ENCODE measurements at places on chromosomes 16 and 17. TPM values are rescaled to one million over a fixed set of nuclear protein-coding genes. Genes with fewer than 3 reads are reported as not detected.

The KRT24 gene
- 1.0 TPM for total RNA-seq

The RBL2 gene
- total RNA-seq: 77.7 TPM

The NOTUM gene
- total RNA-seq: not detected

The NHLRC4 gene
- 1.7 TPM for total RNA-seq

The MMP15 gene
- total RNA-seq: 142 TPM

The KRT39 gene
- not detected for total RNA-seq

The RTN4RL1 gene
- not detected for total RNA-seq

The DNAAF8 gene
- total RNA-seq: not detected

The GNGT2 gene
- 4.8 TPM for total RNA-seq

The KRTAP4-1 gene
- total RNA-seq: not detected

The SPNS2 gene
- total RNA-seq: 38.4 TPM

The ABCC3 gene
- 283 TPM for total RNA-seq

The PERCC1 gene
- not detected for total RNA-seq

DNA sequence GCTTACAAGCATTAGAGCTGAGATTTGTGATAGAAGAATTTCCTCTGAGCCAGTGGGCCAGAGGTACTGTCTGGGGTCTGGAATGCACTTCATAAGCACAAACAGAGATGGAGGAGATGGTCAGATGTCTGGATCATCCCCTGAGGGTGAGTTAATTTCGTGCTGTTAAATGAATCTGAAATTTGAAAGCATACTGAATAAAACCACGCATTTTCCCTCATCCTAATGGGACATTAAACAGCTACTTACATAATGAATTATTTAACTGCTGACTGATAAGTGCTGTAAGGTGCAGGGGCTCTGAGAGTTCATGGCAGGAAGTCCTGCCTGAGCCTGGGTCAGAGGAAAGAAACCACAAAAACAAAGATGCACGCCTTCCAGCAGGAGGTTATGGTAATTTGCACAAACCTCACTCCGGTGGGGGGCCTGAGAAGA lies 136.3 kb upstream of the XYLT1 start:
- no peak for DNase-seq

GRCh38 chr16:15425861-15426260 lies 8.5 kb upstream of the BMERB1 start:
- peak; percentile 7 for DNase-seq

DNA sequence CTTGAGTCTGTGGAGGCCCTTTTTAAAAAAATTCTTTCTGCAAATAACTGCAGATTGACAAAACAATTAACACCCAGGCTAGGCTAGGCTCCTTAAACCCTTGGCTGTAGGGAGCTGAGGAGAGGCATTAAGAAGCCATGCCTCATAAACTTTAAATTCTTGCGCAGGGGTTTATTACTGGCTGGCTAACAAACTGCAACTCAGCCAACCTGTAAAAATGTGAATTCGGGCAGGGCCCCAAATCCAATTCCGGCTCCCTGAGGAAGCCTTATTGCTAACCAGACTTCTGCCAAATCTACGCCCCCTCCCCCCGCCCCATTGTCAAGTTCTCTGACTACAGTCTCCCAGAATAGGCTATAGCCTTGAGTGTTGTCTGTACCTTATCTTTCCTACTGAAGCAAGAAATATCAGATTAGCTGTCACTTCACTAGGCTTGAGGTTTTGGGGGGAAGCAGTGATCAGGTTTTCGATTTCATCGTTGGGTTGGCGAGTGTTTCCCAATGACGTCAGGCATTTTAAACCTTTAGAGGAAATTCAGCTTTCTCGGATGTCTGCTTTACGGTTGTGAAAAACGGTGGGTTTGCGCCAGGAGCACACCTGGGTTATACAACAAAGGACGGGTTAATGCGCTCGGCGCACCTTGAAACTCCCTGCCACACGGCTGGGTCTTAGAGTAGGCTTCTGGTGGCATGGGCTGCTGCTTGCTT lies 2.0 kb downstream of the CDH3 start:
- no peak for DNase-seq

DNA sequence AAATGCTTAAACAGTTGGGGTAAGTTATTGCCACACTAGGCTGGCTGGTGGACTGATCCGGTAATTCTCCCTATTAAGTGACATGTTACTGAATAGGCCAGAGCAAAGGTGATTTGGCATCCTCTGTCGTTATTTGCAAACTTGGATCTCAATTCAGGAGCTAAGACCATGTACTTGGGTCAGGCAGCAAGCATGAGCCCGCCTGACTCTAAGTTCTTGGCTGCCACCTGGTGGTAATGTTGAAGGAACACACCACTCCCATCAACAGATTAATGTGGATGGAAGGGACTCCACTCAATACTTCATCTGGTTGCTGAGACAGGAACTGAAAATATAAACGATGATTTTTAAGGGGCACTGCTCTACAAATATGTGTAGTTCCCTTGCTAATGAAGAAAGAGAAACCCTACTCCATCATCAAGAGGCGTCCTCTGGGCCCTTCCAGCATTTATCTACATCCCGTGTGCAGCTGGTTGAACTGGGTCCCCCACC lies 70.8 kb downstream of the EMP2 start:
- DNase-seq: peak; percentile 48

- DNase-seq: no peak
These were observed 81.0 kb downstream of the MYH11 start for GRCh38 chr16:15775663-15776304.

GRCh38 chr16:86227801-86228200 lies 282.5 kb upstream of the FOXF1 start:
- DNase-seq: no peak

DNA sequence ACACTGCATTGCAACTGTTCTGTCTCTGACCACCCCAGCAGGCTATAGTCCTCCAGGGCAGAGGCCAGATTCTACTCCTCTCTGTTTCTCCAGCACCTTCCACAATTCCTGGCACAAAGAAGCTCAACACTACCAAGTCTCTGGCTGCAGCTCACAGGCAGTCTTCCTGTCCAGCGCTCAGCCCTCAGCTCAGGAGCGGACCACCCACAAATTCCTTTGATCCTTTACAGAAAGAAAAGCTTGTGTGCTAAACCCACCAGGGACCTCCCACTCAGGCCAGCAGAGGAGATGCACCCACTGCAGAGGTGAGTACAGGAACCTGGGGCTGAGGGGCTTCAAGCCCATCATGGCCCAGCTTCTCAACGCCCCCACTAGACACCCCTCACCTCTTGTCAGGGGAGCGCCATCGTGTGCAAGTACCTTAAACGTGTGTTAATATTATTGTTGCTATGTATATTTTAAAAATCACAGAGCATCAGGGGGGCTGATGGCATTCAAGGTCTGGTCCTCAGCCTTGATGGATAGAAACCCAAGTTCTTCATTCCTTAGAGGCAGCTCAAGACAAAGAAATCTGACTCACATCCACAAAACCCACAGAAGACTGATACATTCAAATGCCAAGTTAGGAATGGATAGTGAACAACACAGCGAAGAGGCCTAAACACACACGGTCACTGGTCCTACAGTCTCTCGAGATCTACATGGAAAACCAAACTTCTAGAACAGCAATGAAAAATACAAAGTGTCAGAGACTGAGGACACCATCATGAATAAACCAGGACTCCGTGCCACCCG lies 8.4 kb downstream of the HSDL1 start:
- no peak for DNase-seq

- DNase-seq: no peak
These were observed 46.0 kb downstream of the PKD1L3 start for GRCh38 chr16:71954180-71954579.

DNA sequence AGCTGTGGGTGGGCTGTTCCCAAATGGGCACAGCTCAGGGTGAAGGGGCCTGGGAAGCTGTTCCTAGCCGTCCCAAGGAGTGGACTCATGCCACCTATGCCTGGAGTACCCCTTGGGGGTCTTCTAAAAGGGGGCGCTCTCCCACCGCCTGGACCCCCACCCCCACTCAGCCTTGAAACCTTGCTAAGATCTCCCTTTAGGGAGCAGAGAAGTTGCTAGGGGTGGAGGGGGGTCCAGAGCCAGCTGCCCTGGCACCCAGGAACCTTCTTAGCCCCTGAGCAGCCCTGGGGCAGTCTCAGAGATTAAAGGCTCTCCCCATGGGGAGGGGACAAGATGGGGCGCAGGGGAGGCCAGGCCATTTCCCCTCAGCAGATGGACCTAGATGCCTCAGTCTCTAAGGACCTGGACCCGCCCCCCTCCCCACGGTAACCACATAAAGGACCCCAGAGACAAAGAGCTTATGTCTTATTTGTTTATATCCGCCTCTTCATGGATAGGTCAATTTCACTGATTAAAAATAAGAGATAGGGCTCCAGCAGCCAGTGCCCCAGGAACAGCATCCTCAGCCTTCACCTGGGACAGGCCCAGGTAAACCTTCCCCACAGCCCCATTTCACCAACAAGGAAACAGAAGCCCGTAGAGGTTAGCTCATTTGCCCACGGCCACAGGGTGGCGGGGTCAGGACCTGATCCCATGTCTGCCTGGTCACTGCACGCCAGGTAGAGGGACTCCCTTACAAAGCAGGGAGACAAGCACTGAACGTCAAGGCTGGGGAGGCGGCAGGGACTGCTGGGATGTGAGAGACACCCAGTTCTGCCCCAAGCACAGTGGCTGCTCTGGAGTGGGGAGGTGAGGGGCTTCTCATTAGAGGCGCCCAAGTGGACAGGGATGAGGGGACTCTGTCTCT lies 3.4 kb downstream of the MTSS2 start:
- no peak for DNase-seq

GRCh38 chr16:26269673-26270072 lies 577.9 kb downstream of the HS3ST4 start:
- no peak for DNase-seq

- no peak for DNase-seq
These were observed 282.0 kb downstream of the BCAS3 start for GRCh38 chr17:60959696-60960095.

- peak; percentile 21 for DNase-seq
These were observed 4.7 kb upstream of the EIF1 start for GRCh38 chr17:41684035-41684434.

- DNase-seq: no peak
These were observed 391.4 kb downstream of the UTP18 start for GRCh38 chr17:51651513-51652298.

DNA sequence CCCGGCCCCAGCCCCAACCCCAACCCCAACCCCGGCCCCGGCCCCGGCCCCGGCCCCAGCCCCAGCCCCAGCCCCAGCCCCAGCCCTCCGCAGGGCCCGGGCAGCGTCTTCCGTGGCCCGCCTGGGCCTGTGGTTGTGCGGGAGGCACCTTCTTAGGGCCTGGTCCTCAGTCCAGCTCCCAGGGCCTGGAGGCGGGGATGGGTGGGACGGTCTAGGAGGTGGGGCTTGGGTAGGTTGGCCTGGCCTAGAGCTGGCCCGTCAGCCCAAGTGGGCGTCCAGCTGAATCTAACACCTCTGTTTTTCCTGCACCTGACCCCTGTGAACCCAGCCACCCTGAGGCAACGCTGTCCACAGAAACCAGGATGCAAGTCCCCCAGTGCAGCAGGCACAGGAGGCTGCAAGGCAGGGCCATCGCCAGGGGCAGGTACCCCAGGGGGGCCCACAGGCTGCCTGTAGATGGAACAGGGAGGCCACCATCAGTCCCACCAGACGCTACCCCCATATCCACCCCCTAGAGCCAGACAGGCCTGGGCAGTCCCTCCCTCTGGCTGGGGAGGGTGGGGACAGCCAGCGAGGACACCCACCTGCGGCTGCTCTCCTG lies 8.8 kb downstream of the MSLN start:
- DNase-seq: no peak

- peak; percentile 84 for DNase-seq
These were observed 7.4 kb downstream of the CMIP start for GRCh38 chr16:81451753-81452680.

- no peak for DNase-seq
These were observed 70.1 kb upstream of the CREBBP start for GRCh38 chr16:3950343-3951193.

- DNase-seq: no peak
These were observed 96.9 kb upstream of the CREBBP start for GRCh38 chr16:3977376-3977775.

- no peak for DNase-seq
These were observed 18.9 kb downstream of the ADAM11 start for GRCh38 chr17:44777394-44778348.

- DNase-seq: no peak
These were observed 18.3 kb upstream of the RASD1 start for GRCh38 chr17:17514361-17514992.

GRCh38 chr16:10318798-10319500 lies 66.9 kb upstream of the ATF7IP2 start:
- DNase-seq: no peak

DNA sequence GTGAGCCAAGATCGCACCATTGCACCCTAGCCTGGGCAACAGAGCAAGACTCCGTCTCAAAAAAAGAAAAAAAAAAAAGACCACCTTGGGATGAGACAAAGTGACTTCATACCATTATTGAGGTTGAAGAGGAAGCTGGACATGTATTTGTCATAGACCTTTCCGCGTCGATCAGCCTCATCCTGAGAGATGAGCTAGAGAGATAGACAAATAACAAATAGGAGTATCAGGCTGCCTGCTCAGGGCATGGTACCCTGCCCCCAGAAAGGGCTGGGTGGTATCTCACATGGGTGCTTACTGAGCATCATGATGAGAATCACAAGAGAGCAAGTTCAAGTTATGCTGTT lies 22.1 kb downstream of the CNTNAP1 start:
- no peak for DNase-seq

GRCh38 chr17:41571561-41572434 lies at the start of gene KRT9:
Gene KRT9 (minus strand): TSS chr17:41572059. CDS start chr17:41571992, 67 bp downstream.
- no peak for DNase-seq

GRCh38 chr17:40884708-40885512 lies at the start of gene KRT20:
Gene KRT20 (minus strand): TSS chr17:40885242. CDS start chr17:40885185, 57 bp downstream.
- DNase-seq: peak; percentile 74

GRCh38 chr17:81059026-81059425 lies 24.1 kb downstream of the BAIAP2 start:
- DNase-seq: no peak

- DNase-seq: peak; percentile 71
These were observed at the start of gene RAB34 for GRCh38 chr17:28717578-28718332. Gene RAB34 (minus strand): TSS chr17:28717868. CDS start chr17:28717266, 602 bp downstream.

DNA sequence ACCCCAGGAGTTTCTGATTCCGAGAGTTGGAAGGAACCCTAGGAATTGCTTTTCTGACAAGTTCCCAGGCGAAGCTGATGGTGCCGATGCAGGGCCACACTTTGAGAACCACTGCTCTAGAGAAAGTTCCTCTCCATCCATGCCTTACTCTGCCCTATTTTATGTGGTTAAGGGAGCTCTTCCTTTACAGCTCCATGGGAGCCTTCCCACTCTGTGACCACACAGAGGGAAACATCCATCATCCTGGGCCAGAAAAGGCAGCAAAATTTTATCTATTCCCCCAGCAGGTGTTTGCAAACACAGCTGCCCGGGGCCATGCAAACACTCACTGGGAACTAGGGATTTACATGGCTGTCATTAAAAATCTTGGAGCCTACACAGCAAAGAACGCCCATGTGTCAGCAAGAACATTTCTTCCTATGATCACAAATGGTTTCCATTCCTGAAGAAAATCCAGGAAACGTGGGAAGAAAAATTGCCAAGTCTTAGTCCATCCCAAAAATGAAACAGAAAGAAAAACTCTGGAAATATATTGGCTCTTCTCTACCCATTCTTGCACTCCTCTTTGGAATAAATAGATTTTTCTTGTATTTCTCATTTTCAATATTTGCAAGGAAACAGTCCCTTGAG lies 252.7 kb downstream of the PMP22 start:
- DNase-seq: no peak
